ENCODE measurements at places on chromosomes 6 and 20. TPM values are rescaled to one million over a fixed set of nuclear protein-coding genes. Genes with fewer than 3 reads are reported as not detected.

BPI gene
- 0.25 TPM for total RNA-seq

HSPA1L gene
- 3.7 TPM for total RNA-seq

OLIG3 gene
- not detected for total RNA-seq

BMP5 gene
- 2.7 TPM for total RNA-seq

DDO gene
- 0.25 TPM for total RNA-seq

MGME1 gene
- 6.1 TPM for total RNA-seq

LHFPL5 gene
- 0.98 TPM for total RNA-seq

TMEM170B gene
- 47.9 TPM for total RNA-seq

TCF19 gene
- 3.4 TPM for total RNA-seq

EEF1E1 gene
- 19.9 TPM for total RNA-seq

SIRPD gene
- total RNA-seq: not detected

ABHD16B gene
- not detected for total RNA-seq

CLPSL1 gene
- not detected for total RNA-seq

LRRC73 gene
- 5.7 TPM for total RNA-seq

HUS1B gene
- total RNA-seq: 0.74 TPM

GPANK1 gene
- total RNA-seq: 8.9 TPM

GLP1R gene
- under 0.01 TPM for total RNA-seq

CLVS2 gene
- total RNA-seq: 43.3 TPM

PSORS1C1 gene
- total RNA-seq: not detected

CLPSL2 gene
- total RNA-seq: not detected

WFDC2 gene
- 3.7 TPM for total RNA-seq

HLA-C gene
- total RNA-seq: 3.2 TPM

COL9A3 gene
- 22.9 TPM for total RNA-seq

PLA2G7 gene
- total RNA-seq: 1.5 TPM

All from temporal lobe (tissue), 4 donors.